ENCODE measurements at places on chromosomes 7 and 10.

DNA sequence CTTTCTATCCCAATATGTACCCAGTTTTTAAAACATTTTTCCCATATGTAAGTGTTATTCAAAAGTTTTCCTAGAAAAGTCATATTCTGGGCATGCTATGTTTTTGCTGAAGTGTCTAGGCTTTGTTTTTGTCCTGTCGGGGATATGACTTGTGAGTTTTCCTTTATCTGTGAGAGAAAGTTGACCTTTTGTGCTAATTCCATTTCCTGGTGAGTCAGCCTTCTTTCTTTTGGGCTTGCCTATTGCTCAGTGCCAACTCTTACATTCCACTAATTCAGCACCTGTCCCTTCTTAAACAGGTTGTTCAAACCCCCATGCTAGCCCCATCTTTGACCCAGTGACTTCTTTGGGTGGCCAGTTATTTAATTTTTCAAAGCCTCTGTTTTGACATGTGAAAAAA is 146.2 kb downstream of the AHR start:
- DNase-seq, result no peak

DNA sequence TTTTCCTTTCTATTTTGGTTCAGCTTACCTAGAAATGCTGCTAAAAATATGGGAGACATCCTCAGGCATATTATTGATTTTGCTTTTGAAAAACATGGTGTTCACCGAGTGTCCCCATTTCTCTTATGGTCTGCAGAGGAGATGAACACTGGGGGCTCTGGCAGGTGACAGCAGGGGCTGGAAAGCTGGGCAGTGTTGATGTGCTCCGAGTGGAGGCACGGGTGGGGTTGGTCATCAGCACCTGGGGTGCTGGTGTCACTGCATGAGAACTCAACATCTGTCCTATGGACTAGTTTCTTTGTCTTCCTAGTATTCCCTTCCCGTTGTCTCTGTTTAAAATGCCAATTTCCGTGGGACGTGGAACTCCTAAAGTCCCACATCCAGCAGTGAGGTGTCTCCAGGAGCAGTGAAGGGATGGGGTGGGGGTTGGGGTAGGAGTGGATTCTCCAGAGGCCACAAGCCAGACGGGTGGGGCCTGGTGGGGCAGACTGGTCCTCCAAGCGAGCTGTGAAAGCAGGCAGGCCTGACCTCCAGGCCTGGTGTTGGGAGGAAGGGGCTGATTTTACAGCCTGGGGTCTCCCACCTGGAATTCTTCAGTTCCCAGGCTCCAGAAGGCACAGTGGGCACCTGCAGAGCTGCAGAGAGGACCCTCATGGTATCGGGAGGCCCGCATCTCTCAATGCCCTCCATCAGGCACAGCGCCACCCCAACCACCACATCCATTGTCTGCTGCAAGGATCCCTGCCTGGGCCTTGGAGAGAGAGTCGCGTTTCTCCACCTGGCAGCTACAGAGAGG is 24.4 kb downstream of the ZNF775 start:
- no peak for DNase-seq

GRCh38 chr10:79112881-79113431 is 44.2 kb downstream of the ZMIZ1 start:
- no peak for DNase-seq

DNA sequence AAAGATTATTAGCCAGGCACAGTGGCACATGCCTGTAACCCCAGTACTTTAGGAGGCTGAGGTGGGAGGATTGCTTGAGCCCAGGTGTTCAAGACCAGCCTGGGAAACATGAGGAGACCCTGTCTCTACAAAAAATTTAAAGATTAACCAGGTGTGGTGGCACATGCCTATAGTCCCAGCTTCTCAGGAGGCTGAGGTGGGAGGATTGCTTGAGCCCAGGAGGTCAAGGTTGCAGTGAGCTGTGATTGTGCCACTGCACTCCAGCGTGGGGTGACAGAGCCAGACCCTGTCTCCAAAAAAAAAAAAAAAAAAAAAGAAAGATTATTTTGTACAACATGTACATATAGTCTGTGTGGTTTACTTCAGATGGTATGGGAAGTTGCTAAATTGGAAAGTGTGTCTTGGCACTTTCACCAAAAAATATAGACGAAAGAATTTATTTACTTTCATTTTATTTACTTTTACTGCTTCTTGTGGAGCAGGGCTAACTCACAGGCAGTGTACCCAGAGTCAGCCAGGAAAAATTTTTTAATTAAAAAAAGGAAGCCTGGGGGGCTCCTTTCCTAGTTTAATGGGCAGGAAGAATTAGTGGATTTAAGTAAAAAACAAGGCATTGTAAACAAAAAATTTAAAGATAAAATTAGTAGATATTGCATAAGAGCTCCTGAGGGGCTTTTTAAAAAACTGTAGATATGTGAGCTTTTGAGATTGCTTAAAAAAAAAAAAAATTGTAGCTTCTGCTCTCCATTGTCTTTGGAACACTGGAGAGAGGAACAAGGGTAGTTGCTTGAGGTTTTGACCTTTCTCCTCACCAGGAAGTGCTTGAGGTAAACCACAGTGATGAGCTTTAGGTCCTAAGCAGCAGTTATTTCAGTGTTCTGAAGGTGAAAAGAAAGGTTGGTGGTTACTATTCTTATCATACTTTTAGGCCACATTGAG is 44.6 kb upstream of the VDAC2 start:
- DNase-seq, result no peak

DNA sequence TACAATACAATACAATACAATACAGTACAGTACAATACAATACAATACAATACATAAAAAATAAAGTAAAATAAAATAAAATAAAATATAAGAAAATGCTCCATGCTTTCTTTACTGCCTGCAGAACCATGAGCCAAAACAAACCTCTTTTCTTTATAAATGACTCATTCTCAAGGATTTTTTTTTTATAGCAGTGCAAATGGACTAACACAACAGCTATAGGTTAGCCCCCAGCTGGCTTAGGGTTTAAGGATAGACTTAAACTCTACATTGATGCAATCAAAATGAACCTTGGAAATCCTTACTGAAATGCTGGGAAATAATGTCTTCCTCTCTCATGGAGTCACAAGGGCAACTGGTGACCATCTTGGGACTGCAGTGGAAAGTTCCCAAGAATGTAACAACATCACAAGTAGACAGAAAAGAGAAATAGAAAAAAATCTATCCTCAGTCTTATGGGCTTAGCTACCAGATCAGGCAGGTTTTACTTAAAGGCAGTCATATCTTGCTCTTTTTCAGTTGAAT is 348.9 kb downstream of the ARL4A start:
- no peak for DNase-seq

DNA sequence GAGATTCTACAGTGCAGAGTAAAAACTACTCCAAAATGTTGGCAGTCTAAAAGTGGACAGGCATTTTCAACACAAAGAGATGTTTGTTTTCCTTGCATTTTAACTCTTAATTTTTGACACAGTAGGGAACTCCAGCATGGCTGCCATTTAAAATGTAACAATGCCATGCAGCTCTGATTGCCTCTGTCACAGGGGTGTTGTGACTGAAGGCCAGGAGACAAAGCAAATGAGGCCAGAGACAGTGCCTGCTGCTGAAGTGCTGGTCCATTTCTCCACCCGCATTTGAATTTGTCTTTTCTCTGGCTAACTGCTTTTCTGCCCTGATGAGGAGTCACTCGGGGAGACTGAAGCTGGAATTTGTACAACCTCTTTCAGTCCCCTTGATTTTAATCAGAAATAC is 710.6 kb upstream of the GALNT17 start:
- DNase-seq, result no peak

- DNase-seq, result no peak
These were observed at the start of gene SEMA4G for GRCh38 chr10:100969187-100970075. Gene SEMA4G (plus strand): TSS chr10:100969504. CDS start chr10:100972913, 3,409 bp downstream.
